AG04449 (cell line): ENCODE measurements at places on chromosomes 6 and 20.
A peak's percentile ranks its signal among the peaks of the same experiment; 100 is the strongest.

DNA sequence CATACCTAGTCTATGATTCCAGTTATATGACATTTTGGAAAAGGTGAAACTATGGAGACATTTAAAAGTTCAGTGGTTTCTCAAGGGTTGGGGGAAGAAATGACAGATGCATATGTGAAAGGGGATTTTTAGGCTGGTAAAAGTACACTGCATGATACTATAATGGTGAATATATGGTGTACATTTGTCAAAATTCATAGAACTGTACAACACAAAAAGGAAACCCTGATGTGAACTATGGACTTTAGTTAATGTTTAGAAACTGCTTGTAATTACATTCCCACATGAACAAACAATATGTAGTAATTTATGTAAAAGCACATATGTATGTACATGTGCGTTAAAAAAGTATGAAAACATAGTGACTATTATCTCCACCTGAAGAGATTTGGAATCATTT, 907.3 kb upstream of the CITED2 start:
- no peak for DNase-seq

GRCh38 chr6:9062596-9062995, 627.3 kb upstream of the SLC35B3 start:
- no peak for DNase-seq

GRCh38 chr6:10369896-10370295, 45.0 kb downstream of the TFAP2A start:
- DNase-seq, result no peak

- DNase-seq, result no peak
Measured at GRCh38 chr6:137969874-137970273, 102.8 kb downstream of the TNFAIP3 start.

GRCh38 chr20:1509237-1509636, 18.0 kb upstream of the SIRPB2 start:
- no peak for DNase-seq

GRCh38 chr6:45253453-45253852, 74.7 kb upstream of the RUNX2 start:
- DNase-seq, result no peak

DNA sequence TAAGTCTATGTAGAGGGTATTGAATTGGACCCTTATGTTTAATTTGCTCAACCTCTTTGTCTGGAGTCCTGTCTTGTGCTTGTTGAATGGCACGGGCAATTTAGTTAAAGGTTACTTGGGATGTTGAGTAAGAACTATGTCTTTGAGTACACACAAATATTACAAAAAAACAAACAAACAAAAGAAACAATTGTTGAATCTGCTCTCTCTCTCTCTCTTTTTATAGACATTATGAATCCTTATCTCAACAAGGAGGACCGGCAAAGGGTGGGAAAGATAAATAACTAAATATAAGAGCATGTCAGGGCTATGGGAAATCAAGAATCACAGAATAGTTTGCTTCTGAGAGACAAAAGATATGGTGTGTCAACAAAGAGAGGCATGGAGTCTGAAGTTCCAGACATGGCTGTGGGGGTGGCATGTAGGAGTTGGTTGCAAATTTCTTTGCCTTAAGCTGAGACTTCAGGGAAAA, 608.6 kb downstream of the UTRN start:
- DNase-seq, result no peak

DNA sequence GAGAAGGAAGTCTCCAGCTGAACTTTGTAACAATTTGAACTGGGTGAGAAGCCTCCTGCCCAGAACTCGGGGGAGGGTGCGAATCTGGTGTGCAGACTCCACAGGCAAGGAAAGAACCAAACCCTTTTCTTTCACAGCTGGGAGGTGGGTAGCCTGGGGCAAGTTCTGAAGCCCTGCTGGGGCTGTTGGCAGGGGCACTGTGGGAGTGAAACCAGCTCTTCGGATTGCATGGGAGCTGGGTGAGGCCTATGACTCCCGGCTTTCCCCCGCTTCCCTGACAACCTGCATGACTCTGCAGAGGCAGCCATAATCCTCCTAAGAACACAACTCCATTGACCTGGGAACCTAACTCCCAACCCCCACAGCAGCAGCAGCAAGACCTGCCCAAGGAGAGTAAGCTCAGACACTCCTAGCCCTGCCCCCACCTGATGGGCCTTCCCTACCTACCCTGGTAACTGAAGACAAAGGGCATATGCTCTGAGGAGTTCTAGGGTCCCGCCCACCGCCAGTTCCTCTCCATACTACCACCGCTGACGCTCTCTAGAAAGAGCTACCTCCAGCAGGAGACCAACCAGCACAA, 37.5 kb downstream of the SOD2 start:
- DNase-seq, result no peak

DNA sequence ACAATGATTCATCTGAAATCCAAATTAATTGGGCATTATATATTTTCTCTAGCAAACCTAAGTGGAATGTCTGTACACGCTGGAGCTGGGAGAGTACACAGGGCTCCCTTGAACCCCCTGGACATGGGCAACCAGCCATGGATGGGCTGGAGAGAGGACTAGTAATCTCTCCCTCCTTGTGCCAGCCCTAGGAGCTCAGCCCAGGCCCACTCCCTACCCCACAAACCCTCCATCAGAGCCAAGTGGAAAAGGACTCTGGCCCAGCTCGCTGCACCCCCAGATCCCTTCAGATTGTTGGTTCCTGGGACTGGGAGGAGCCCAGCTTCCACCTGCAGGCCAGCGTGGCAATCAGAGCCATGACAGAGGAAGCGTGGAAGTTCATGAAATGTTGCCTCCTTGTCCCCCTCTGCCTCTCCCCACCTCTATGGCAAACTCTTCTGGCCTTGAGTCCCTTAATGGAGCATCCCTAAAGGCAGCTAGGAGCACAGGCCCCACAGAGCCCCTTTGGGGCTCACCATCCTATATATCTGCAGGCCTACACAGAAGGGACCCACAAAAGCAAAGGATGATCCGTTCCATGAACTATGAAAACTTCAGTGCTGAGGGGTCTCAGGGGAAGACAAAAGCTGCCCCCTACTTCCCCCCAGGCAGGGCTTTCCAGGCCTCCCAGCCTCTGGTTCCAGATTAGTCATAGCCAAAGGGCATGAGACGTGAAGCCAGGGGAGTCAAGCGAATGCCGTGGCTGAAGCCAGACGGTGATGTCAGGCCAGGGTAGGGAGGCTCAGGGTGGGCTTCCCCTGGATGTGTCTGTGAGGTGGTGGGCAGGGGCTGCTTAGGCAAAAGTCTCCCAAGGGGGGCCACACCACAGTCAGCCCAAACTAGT, 126.4 kb upstream of the MAFB start:
- DNase-seq, result no peak

DNA sequence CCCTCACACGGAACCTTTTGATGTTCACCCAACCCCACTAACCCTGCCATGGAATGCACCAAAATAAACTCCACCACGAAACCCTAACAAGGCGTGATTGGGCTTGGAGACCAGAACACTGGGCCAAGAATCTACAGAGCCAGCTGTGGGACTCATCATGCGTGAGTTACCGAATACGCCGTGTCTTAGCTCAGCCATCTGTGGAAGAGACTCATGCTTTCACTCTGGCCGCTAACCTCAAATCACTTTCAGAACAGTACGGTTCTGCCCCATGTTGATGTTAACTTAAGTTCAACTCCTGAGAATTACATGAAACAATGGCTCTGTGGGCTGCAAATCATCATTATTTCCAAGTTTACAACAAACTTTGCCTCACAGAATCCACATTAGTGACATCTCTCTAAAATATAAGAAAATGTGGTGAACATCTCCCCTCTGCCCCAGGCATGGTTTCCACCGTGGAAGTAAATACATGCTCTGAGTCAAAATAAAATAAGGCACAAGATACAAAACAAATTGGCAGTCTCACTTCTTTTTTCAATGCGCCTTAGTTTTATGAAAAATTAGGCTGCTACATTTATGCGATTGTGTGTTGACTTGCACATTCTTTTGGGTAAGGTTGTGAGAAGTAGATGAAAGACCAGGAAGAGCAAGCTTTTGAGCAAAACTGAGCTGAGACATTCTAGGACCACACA, 308.9 kb upstream of the EXOC2 start:
- DNase-seq, result no peak

DNA sequence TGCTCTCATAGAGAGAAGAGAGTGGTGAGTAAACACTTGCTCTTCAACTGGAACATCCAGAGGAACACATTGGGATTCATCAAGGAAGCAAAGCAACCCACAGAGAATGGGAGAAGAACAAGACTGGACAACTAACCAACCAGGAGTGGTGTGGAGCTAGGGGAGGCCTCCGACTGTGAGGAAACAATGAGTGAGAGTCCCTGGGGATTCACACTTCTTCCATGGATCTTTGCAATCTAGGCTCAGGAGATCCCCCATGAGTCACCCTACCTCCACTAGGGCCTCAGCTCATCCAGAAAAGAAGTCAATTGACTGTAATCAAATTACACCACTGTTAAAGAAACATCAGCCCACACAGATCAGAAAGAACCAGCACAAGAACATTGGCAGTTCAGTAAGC, 42.3 kb upstream of the CLVS2 start:
- DNase-seq, result no peak

DNA sequence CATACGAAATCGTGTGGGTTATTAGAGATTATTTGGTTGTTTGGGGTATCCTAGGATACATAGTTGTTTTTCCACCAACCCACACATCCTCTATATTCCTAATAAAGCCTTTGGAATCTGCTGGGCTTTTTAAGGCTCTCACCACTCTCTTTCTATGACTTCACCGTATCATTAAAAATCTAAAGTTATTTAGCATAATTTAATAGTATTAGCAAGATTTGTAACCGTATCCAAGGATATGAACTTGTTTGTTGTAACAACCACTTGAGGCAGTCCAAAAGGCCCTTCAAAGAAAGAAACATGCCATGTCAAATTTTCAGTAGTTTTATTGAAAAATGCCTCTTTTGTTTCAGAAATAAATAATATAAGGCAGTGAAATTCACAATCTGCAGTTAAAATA, 121.8 kb downstream of the COL12A1 start:
- DNase-seq, result no peak

DNA sequence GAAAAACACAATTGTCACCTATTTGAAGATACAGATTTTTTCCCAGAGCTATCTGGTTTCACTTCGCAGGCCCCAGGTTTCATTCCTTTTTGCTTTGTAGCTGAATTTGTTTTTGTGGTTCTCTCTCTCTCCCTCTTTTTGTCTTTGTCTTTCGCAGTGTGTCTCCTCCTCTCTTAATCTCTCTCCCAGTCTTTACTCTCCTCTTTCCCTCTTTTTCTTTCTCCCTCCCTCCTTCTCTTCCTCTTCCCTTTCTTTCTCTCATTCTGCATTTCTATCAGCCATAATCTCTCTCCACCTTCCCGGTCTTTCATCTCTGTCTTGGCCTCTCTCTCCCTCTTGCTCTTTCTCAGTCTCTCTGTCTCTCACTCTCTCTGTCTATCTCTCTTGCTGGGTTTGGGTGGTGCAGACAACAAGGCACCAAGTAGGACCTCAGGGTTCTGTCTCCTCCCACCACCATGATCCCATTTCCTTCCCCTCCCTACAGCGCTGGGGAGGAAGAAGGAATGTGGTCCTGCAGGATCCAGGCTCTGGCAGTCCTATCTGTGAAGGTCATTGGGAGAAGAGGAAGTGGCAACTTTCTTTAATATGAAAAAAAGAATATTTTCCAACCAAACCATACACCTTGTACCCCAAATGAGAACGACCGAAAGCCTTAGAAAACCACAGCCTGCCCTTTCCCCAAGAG, 63.2 kb downstream of the BANF2 start:
- no peak for DNase-seq

DNA sequence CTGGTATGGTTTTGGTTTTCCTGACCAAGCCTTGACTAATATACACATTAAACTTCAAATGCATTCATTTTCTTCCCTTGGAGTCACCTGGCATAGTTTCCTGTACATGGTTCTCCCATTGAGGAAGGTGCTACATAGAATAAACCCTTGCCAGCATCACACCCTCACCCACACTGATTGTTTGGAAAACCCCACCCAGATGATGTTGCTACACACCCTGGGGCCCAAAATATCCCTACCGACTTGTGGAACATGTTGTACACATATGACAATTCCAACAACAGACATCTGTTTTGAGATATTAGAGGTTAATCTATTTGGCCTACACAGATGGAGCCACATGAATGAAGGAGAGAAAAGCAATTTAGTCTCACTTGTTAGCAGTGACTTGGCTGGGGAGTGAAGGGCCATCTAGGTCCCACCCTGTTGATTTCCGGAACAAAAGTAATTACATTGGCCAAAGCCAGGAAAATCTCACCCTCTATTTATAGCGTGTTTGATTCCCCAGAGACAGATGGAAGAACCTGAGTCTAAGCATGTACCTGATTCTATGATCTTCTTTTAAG, 606.0 kb upstream of the BTBD3 start:
- no peak for DNase-seq

DNA sequence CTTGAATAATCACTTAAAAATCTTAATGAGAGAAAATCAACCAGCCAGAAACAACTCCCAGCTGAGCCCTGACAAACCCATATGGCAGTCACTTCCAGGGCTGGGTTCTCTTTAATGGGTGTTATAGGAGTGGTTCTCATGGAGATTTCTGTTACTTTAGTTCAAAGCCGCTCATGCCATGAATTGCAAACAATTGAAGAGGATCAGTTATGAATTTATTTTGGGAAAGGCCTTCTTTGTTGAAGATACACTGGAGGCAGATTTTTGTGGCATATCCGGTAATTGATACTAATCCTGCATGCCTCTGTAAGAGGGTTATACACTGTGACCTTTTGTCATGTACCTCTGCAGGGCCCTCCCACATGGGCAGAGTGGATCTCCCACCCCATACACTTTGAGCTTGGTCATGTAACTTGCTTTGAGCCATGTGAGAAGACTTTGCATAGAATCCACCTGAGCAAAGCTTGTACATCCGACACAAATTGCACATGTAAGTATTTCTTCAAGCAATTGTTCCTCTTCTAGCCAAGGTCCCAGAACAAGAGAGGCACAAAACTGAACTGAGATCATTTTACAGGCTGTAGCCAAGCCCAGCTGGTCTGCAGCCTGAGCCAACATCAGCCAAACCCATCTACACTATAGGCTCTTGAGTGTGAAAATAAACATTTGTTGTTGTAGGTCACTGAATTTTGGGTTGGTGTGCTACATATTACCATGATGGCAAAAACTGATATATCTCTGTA, 492.3 kb downstream of the PREX1 start:
- DNase-seq, result no peak

- peak; percentile 16 for DNase-seq
Measured at GRCh38 chr20:23349338-23350195, 1.0 kb upstream of the NXT1 start.

GRCh38 chr6:34912715-34913464, 23.8 kb downstream of the ANKS1A start:
- peak; percentile 38 for DNase-seq
